Astrocyte of the hippocampus (primary cell): ENCODE measurements at places on chromosomes 2 and 18.
A peak's percentile ranks its signal among the peaks of the same experiment; 100 is the strongest.

DNA sequence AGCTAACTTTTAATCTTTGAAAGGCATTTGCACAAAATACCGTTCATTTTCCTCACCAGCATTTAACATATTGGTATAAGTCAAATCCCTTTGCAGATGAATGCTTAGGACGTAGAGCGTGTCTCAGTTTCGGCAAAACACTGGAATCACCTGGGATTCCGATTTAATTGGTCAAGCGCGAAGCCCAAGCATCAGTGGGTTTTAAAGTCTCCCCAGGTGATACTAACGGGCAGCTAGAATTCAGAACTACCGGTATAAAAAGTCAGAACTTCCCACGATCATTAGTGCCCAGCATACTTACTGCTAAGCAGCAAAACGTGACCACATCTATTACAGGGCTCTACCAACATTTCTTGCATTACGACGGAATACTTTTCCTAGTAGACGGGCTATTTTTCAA lies 24.6 kb downstream of the ALPK2 start:
- DNase-seq, result no peak

- DNase-seq, result no peak
Observed at GRCh38 chr18:47747260-47747795, 183.1 kb downstream of the SMAD2 start.

- DNase-seq, result peak; percentile 28
Observed at GRCh38 chr2:235573331-235574221, 79.7 kb downstream of the AGAP1 start.

DNA sequence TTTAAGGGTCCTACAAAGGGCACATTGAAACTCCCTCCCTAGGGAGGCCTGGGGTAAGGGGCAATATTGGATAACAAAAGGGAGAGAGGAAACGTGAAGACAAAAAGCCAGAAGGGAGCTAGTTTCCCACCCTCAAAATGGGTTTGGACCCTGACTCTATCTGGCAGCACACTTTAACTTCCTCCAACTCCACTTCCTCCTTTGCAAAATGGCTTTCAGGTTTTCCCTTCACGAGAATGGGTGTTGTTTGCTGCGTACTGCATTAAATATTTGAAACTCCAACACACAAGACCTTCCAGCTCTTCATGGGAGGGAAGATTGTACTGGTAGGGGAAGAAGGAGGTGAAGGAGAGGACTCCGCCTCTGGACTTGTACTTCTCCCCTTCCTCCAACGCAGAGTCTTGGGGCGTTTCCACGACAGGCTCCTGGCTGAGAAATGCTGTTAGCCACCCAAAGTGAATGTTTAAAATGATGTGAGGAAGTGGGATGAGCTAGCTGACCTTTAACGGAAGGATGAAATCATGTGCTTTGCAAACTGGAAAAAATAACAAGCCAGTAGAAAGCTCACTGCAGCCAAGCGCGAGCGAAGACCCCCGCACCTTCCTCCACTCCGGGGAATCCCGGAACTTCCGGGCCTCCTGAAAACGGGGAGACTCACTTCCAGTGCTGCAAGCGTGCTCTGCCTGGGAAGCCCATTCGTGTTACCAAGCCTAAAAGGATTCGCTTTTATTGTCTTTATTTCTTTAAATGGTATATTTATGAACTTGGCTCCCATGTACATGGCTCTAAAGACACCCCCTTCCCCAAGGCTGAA lies 85.6 kb downstream of the VIT start:
- DNase-seq, result no peak

DNA sequence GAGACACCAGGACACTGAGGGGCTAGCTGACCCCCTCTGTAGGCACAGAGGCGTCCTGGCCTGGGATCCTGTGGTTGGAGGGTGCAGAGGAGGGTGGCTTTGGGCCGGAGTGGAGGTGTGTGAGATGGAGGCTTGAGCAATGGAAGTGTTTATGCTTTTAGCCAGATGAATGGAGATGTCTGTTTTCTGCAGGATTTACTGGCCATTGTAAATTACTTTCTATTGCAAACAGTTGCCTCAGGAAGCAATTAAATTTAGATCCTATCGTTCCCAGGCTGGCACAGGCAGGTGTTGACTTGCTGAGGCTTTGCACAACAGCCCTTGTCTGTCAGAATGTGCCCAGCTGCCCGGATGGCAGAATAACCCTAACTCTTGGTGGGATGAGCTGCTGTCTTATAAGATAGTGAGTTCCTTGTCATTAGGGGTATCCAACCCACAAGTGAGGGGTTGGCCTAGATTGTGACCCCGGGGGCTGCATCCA lies 1.8 kb upstream of the ARID5A start:
- no peak for DNase-seq

GRCh38 chr2:182625814-182626213 lies 90.2 kb upstream of the DNAJC10 start:
- no peak for DNase-seq

DNA sequence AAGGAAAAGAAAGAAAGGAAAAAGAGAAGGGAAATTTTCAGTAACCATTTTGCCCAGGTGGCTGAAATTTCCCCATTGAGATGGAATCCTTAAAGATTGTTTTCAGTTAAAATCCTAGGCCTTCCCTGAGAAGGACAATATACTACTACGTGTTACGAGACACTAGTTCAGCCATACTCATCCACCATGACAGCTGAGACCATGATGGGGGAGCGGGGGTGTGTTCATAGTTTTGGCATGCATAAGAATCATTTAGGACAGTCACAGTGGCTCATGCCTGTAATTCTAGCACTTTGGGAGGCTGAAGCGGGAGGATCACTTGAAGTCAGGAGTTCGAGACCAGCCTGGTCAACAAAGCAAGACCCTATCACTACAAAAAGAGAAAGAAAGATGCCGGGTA lies 28.0 kb downstream of the PLA2R1 start:
- DNase-seq, result peak; percentile 6

- peak; percentile 71 for DNase-seq
Observed at GRCh38 chr2:225334514-225334913, 65.0 kb upstream of the NYAP2 start.

DNA sequence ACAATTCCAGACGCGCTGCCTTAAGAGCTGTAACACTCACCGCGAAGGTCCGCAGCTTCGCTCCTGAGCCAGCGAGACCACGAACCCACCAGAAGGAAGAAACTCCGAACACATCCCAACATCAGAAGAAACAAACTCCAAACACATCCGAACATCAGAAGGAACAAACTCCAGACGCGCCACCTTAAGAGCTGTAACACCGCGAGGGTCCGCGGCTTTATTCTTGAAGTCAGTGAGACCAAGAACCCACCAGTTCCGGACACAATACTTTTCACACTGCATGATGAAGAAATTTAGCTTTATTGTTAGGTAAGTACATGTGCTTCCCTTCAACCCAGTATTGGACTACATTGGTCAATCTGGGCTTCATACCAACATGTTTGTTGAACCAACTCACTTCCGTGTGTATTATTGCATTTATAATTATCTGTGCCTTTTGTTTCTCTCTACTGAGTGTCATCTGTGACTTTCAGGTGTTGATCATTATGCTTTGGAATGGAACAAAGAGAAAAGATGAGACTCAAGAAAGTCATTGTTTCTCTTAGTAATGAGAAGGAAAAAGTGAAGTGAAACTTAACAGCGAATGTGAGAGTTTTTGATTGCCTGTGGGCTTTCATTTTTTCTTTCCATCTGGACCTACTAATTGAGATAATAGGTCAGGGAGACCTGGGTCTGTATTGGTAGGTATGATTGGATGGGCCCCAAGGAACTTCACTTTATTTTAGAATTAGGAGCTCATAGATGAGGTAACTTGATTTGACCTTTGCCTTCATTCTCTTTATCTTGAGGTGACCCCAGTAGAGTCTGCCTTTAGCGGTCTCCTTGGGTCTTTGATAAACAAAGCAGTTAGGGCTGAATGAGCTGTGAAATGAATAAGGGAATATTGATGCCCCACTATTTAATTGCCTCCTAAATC lies 76.1 kb upstream of the CAVIN2 start:
- DNase-seq, result no peak

DNA sequence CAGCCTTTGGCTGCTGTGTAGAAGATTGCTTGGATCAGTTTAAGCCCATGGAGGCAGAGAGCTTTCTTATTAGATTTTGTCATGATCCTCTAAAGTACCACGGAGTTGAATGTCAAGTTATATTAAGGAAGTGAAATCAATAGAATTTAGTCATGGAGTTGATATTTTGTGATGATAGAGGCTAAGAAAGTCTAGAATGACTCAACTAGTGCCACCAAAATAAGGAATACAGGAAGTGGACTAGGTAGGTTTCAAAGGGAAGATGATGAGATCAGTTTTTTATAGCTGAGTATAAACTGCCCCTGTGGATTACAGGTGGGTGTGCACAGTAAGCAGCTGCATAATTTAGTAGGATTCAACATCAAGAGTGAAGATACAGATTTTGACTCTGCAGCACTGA lies 25.2 kb downstream of the FBXO36 start:
- no peak for DNase-seq

DNA sequence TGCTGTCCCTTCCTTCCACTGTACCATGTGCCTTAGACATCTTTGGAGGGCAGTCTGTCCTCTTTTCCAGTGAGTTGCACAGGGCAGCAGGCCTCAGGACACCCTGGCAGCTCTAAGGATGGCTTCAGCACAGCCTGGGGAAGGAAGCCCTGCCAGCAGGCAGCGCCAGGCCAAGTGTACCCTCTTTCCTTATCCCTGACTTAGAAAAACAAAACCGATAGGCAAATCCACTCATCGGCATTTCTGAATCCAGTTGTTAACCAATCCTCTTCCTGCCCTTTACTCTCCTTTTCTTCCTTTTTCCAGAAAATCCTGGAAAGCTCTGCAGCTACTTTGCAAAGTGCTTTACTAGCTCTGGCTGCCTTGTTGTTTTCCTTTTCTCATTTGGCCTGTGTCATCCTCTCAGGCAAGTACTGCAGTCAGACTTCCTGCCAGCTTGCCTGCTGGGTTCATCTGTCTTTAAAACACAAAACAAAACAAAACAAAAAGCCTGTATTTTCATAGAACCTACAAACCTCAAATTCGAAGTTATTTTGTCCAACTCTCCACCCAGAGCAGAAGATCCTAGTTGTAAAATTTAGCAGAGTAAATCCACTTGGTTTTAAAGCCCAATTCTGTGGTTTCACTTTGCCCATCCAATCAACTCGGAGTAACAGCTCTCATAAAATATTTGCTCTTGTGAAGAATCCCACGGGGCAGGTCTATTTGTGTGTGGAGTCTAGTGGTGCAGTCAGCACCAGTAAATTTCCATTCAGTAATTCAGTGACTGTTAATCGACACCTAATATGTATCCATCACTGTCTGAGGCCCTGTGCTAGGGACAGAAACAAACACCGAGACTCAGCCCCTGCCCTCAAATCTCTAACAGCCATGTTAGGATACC lies 45.2 kb downstream of the PCBP1 start:
- peak; percentile 52 for DNase-seq

GRCh38 chr2:75494137-75494769 lies 66.5 kb downstream of the EVA1A start:
- DNase-seq, result no peak

DNA sequence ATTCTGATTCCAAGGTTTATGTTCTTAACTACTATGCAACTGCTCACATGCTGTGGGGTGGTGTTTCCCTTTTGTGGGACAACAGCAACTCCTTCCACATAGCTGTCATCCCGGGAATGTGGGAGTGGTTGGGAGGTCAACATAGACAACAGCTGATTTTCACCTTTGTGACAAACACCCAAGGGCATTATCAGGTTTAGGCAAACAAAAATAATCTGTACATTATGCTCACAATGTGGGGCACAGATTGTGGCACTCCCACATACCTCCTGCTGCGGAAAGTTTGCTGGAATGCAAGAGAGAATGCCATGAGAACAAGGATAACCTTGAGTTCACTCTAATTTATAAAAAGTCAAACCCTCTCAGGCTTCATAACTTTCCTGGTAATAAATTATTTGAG lies 582.6 kb downstream of the CNTNAP5 start:
- DNase-seq, result no peak

DNA sequence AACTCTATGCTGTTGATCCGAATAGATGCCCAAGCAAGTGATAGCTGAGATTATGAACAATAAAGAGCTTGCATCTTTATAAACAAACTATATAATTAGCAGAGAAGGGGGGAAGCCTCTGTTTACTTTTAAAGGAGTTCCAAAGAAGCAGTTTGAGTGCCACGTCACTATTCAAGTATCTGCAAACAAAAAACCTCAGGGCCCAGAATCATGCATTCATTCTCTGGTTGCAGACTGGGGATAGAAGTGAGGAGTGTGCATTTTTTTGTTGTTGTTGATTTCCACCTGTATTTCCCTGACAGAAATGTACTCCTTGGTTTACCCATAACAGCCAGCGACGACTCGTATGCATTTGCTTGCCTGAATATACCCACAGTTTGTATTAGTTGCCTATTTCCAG lies 264.3 kb downstream of the PTGR3 start:
- DNase-seq, result peak; percentile 27

GRCh38 chr2:17149945-17150344 lies 368.3 kb downstream of the RAD51AP2 start:
- no peak for DNase-seq

GRCh38 chr2:224157655-224158054 lies 118.6 kb upstream of the SERPINE2 start:
- DNase-seq, result no peak

DNA sequence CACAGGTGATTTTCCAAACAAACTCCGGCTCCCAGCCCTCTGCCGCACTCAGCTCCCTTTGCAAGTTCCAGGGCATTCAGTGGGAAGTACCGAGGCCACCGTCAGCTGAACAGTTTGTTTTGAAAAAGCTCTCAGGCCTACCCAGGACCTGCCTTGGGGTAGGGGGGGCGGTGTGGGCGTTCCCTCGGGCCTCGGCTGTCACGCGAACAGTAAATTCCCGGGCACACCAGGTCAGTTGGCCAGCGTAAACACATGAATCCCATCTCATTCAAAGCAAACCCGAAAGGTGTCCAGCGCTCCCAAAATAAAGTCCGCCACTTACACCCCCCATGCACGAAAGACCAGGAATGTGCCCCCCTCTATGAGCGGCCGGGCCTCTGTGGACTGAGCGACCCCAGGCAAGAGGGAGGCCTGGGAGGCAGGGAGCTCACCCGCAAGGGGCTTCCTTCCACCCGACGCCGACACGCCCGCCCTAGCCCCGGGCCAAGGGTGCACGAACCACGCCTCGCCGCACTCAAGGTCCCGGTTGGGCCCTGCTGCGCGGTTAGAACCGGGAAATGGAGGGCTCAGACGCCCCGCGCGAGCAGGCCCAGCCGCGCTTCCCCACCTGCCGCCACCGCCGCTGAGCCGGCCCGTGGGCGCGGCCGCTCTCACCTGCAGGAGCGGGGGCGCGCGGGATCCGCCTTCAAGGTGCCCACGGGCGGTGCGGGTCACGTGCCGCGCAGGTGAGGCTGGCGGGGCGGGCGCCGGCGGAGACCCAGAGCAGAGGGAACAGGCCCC lies at the start of gene WDSUB1:
Gene WDSUB1, minus strand, starts transcription at position 775 of the 780 bp plus-strand sequence. CDS start 3,634 bp downstream, outside the sequence.
- peak; percentile 89 for DNase-seq

GRCh38 chr2:118351796-118352195 lies 263.5 kb downstream of the INSIG2 start:
- DNase-seq, result no peak

DNA sequence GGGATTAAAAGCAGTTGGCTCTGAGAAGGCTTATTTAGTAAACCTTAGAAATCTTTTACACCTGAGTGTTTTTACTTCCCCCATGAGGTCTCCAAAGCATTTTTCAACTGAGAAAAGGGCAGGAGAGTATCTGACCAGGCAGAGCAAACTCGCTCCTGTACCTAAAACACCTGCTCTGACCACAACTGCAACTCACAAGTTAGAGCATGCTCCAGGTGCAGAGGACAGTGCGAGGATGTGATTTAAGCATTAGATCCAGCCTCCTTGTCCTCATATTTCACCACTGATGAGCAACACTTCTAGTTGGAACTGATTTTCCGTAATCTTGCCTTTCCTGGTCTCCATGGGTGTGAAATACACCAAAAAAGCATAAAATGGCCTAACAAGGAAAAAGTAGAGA lies 34.5 kb upstream of the TBC1D8 start:
- no peak for DNase-seq
